ENCODE measurements at places on chromosomes 5 and 9.

GRCh38 chr9:882416-882924 is 41.0 kb downstream of the DMRT1 start:
- DNase-seq, result no peak

GRCh38 chr9:74322661-74323314 is 174.3 kb upstream of the RORB start:
- peak; percentile 34 for DNase-seq

DNA sequence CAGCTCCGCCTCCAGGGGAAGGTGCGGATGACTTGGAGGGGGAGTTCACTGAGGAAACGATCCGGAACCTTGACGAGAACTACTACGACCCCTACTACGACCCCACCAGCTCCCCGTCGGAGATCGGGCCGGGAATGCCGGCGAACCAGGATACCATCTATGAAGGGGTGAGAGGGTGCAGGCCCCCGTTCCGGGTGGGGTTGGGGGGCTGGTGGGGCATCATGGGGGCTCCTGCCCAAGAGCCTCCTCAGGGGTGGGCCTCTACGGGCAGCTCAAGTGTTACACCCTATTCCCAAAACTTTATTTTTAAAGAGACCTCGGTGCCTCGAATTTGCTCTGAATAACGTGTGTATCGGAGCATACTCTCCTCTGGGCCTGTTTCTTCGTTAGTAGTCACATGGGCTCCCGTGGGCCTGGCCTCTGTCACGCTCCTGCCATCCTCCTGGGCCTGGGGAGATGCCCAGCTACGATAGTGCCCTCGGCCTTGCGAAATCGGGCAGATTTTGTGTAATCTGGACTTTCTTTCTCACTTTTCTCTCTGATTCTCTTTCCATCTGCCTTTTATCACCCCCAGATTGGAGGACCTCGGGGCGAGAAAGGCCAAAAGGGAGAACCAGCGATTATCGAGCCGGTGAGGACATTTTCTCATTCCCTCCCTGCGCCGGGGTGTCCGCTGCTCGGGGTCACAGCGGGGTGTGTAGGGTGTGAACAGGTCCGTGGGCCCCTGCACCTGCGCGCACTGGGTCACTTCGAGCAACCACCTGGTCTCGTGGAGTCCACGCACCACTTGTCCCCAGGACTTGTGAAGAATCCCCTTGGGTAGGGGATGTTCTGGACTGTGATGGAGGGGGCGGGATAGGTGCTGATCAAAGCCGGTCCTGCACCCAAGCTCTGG is 90.1 kb downstream of the COL5A1 start:
- no peak for DNase-seq

DNA sequence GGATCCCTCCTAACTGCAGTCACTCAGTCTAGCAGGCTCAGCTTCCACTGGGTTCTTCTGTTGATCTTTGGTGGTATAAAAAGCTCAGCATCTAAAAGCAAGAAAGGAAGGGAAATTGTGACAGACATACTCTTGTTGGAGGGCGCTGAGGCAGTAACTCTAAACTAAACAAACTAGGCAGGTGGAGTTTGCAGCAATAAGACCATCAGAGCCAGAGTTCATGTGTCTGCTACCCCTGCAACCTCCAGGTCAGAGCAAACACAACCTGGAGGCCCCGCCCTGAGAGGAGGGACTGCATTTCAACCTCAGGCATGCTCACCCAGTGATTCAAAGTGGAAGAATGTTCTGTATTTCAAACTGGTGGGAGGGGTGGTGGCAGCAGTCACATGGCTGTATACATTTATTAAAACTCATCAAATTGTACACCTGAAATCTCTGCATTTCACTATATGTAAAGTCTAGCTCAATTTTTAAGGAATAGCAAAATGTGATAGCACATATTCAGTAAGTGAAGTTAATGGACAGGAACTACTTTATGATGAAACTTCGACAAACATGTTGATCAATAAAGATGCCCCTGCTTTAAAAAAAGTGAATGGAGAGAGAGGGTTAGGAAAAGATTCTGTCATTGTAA is 7.1 kb downstream of the ACTL7A start:
- no peak for DNase-seq

GRCh38 chr5:78243639-78244038 is 50.9 kb downstream of the AP3B1 start:
- no peak for DNase-seq

DNA sequence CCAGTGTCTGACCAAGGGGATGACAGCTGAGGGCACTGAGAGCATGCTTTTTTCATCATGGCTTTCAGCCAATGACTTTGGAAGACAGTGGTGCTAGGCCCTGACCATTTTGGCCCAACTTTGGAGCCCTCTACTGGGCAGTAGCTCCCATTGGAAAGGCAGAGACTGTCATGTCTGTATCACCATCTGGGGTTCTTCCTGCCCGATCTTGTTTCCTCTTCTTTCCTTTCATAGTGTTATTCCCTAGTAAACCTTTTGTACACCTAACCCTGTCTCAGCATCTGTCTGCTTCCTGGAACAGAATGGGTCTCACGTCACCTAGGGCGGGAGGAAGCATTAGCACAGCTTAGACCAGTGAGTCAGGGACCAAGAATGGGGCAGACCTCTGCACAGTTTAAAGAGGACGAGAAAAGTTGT is 97.4 kb upstream of the MAST4 start:
- DNase-seq, result no peak

GRCh38 chr5:144547098-144547499 is 376.4 kb downstream of the KCTD16 start:
- DNase-seq, result no peak

- no peak for DNase-seq
These were observed 85.9 kb downstream of the HRH2 start for GRCh38 chr5:175743676-175744210.

- no peak for DNase-seq
These were observed 16.8 kb downstream of the RASGRF2 start for GRCh38 chr5:80976985-80977384.

- peak; percentile 90 for DNase-seq
These were observed at the start of gene CNTRL for GRCh38 chr9:121074370-121075250. Gene CNTRL (plus strand): TSS chr9:121074955. CDS start chr9:121088327, 13,372 bp downstream.

DNA sequence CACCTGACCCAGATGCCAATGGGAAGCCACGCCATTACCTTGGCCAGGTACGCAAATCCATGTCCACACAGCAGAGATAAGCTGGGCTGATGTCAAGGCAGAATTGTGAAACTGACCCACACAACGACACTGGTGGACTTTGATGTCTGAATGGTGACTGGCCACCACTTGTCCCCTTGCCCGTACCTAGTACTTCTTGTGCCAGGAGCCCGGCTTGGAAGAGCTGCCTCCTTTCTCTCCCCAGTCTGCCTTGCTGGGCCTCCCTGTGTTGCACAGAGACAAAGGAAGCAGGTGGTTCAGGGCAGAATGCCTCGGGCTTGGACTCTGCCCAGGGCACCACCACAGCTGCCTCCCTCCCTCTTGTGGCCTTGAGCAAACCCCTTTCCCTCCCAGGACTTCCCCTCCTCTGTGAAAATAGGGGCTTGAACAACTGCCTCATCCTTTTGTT is 23.3 kb downstream of the PTGES2 start:
- no peak for DNase-seq

DNA sequence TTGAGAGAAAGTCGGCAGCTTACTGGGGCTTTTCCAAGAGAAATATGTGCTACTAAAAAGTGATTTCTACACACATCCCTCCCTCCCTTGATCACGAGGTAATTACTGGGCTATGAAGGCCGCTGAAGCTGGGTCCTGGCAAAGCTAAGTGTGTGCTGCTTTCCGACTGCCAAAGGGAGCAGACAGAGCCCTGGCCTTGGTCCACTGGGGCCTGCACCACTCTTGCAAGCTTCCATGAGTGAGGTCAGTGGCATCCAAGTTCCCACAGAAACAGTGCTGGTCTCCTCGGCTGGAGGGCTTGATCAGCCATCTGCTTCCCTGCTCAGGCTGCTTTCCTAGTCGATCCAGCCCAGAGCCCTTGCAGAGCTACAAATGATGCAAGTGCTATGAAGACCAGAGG is 154.8 kb upstream of the LHFPL2 start:
- no peak for DNase-seq

DNA sequence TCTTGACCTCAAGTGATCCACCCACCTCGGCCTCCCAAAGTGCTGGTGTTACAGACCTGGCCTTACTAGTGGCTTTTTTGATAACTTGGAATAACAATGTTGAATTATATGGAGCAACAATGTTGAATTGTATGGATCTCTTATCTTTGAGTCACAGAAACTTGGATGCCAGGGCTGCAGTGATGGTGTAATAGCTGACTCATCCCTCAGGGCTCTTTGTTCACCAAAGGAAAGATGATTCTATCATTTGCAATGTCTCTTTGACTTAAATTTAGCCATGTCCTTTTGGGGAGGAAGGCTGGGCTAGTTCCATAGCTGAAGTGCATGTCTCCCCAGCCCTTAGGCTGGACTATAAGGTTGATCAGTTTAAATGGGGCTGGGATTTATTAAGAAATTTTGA is 172.3 kb downstream of the PDZD2 start:
- DNase-seq, result no peak

- no peak for DNase-seq
These were observed 17.3 kb downstream of the FGD3 start for GRCh38 chr9:92964607-92965060.

DNA sequence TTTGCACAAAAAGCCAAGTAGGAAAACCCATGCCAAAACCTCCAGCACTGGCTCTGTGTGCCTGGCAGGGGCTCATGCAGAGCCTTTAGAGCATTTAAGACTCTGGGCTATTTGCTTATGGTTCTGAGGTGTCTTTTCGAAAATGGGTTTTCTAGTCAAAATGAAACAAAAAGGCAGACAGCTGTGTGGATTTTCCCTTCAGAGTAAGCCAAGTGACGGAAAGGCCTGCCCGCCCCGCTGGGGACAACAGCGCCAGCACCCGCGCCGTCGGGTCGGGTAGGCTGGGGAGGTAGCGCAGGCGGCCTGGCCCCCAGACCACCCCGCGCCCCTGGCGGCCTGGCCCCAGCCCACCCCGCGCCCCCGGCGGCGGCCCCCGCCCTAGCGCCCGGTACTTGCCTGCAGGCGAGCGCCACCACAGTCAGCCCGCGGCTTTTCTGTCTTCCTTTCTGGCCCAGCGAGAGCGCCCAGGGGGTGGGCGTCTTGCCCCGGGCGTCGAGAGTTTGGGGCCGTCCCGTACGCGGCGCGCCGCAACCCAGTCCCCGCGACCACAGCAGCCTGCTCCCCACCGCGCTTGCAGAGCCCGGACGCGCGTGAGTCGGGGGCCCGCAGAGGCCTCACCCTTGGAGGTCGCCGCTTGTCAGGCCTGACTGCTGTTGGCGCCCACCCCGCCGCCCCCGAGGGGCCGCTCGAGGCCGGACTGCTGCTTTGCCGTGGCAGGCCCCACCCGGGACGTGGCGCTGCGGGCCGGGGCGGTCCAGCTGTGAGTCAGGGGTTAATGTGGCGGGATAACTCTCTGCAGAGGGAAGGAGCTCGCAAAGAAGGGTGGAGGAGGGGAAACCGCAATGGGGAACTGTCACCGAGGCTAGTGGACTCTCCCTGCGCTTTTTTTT is at the start of gene TICAM2:
Gene TICAM2, minus strand, starts transcription at position 779 of the 890 bp plus-strand sequence. CDS start 21,223 bp downstream, outside the sequence.
- DNase-seq, result peak; percentile 64

- no peak for DNase-seq
These were observed 12.1 kb upstream of the MAPK9 start for GRCh38 chr5:180304016-180304292.

DNA sequence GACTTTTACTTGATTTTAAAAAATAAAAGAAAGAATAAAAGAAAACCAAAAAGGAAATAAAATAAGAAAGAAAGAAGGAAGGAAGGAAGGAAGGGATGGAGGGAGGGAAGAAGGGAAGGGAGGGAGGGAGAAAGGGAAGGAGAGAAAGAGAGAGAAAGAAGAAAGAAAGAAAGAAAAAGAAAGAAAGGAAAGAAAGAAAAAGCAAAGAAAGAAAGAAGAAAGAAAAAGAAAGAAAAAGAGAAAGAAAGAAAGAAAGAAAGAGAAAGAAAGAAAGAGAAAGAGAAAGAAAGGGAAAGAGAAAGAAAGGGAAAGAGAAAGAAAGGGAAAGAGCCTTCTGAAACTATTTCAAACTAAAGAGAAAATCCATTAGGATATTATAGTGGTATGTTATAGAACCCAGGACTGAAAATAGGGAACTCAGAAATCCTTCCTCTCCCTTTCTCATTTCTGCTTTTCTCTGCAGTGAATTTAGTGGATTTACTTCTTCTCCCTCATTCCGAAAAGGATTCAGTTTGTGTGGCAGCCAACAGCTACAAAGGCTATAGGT is 414.7 kb upstream of the CCNG1 start:
- DNase-seq, result no peak

GRCh38 chr9:71384343-71384742 is 262.9 kb upstream of the TRPM3 start:
- DNase-seq, result no peak

DNA sequence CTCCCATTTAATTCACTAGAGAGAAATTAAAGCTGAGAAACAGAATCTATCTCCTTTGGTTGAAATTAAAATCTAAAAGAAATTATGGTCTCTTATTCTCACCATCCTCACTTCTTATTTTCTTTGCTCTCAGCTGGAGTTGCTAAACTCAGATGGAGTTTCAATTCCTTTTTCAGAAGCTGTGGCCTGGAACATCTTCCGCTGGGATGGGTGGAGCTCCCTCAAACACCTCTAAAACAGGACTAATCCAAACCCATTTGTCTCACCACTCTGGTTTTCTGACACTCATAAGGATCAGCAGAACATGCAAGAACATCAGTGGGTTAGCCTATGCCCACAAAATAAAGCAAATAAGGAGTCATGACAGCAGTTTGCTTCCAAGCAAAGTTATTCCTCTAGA is 39.6 kb upstream of the CEP78 start:
- DNase-seq, result peak; percentile 24

- no peak for DNase-seq
These were observed 5.1 kb downstream of the MGAT4B start for GRCh38 chr5:179801304-179802206.

DNA sequence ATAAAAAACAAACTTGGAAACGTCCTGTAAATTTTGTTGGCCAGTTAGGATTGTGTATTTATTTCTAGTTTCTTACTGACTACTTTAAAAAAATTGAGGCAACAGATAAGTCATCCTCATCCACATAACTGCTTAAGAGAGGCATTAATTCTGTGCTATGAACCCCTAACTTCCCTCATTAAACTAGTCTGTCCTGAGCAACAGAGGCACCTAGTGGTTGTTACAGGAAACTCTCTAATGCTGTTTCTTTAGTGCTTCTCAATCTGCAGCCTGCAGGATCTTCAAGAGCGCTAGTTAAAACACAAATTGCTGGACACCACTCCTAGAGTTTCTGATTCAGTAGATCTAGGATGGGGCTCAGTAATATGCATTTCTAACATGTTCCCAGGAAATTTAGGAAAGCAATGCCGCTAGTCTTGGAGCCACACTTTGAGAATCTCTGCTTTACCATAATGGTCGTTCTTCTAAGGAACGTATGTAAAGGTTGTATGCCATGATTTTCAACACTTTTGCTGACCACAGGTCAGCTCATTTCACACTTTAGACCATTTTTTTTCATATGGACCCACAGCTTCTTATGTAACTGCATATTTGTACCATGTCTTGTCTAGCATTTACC is 410.1 kb upstream of the SMARCA2 start:
- peak; percentile 53 for DNase-seq

DNA sequence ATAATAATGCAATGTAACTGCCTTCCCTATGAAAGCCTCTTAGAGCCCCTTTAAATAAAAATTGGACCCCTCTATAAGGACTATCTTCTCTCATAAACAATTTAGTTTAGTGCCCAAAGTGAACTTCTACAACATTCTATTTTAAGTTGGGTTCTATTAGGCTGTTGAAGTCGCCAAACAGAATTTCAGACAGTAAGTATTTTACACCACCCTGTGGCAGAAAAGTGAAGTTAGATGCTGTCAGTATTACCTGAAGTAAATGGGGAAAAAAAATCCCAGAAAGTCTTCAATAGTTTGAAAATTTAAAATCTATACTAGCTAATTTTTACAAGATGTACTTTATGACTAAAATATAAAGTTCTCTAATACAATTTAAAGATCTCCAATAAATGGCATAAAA is 29.5 kb downstream of the CAAP1 start:
- no peak for DNase-seq
